ELR (cell line): ENCODE measurements at places on chromosomes 13 and 19.

- DNase-seq: peak; percentile 53
Observed at GRCh38 chr19:1690699-1691307, 38.4 kb upstream of the TCF3 start.

DNA sequence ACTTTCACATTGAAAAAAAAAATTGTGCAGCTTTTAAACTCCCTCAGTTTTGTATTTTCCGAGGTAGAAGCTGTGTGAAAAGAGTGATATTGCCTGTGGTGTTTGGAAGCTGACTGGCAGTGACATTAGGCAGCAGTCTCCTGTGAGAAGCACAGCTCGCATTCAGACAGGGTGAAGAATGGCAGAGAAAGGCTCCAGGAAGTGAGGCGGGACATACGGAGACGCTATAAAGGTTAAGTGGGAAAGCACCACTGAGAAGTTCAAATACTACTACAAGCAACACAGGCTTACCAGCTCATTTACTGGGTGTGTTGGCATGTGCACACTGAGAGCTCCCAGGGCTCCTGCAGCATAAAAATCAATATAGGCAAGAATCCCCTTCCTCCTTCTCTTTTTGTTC lies 88.4 kb downstream of the RXFP2 start:
- DNase-seq: no peak

DNA sequence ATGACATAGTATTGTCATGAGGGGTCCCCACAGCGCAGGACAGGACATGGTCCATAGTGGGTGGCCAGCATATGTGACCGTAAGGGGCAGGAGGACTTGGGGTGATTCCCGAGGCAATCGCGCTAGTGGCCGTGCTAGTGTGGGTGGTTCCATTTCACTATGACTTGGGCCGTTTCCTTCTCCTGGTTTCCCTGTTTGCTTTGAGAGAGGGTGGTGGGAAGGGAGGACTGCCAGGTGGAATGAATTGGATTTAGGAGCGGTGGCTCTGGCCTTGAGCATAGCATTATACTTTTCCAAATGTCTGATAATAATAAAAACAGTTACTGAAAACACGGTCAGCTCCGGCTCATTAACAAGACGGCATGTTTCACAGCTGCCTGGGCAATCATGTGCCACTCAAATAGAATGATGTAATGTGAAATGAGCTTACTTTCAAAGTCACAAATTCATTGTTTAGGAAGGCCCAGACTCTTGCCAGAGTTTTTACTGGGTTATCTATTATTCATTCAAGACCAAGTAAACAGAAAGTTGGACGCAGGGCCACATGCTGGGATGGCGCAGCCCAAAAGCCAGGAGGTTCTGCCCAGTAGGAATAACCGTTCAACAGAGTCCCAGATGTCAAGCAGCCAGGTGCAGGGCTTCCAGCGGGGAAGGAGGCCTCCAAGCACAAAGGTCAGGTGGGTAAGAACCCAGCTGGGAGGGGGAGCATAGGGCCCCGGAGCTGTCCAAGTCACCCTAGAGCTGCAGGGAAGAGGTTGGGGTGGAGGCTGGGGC lies 19.6 kb upstream of the SLC15A1 start:
- DNase-seq: no peak

DNA sequence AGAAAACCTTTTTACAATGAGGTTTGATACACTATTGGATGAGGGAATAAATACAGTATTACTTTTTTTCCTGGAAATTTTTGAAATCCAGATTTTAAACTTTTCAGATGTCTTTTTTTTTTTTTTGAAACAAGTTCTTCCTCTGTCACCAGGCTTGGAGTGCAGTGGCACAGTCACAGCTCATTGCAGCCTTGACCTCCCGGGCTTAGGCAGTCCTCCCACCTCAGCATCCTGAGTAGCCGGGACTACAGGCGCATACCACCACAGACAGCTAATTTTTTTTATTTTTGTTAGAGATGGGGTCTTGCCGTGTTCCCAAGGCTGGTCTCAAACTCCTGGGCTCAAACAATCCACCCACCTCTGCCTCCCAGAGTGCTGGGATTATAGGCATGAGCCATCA lies 96.8 kb downstream of the RNF17 start:
- no peak for DNase-seq

DNA sequence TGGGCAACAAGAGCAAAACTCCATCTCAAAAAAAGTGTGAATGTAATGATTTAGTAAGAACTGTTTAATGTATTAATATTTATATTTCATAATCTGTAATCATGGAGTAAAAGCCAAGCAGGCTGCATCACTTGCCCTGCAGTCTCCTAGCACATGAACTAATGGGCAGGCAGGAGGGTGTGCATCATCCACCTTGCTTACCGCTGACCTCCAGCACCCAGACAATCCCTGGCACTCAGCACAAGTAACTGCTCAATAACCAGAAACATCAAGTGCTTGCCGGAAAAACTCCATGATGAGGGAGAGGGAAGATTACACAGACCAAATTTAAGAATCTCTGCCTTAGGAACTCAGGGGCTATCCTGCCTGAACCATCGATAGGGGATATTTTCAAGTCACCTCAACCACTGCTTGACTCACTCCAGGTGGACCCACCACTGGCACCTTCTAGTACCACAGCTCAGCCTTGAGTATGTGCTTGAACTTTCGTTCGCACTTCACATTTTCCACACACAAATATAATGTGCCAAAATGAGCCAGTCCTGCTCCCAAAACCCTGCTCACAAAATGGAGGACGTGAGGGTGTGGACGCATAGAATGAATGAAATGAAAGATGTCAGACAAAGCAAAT lies 18.6 kb downstream of the BRD4 start:
- no peak for DNase-seq

DNA sequence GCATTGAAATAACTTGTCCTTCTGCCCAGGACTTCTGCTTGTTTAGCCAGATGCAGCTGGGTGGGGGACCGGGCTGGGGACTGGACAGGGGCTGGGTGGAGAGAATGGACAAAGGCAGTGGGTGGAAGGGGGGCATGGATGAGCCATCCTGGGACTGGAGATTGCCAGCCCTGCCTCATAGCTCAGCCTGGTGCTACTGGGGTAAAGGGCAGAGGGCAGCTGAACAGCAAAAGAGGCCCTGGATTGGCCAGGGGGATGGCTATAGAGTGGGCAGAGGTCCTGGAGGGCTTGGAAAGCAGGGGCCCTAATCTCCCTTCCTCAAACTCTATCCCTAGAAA lies 17.7 kb upstream of the PLAUR start:
- DNase-seq: no peak

DNA sequence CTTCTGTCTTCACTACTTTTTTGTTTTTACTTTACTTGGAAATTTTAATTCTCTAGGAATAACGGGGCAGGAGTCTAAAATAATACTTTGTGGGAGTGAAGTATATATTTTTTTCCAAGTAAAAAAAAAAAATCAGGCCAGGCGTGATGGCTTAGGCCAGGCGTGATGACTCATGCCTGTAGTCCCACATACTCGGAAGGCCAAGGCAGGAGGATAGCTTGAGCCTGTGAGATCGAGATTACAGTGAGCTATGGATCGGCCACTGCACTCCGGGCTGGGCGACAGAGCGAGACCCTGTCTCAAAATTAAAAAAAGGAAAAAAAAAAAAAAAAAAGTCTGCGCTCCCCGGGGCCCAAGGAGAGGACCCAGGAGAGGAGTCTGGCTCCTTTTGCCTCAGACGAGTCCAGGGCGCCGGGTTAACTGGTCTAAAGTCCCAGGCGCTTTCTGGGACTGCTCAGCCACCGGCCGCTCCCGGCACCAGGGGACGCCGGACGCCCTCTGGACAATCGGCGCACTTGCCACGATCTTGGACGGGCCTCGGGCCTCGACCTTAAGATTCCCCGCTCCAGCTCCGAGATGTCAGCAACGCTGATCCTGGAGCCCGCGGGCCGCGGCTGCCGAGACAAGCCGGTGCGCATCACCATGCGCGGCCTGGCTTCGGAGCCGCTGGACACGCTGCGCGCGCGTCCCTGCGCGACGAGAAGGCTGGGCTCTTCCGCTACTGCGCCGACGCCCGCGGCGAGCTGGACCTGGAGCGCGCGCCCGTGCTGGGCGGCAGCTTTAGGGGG lies 2.7 kb upstream of the ZFP82 start:
- peak; percentile 46 for DNase-seq
